ENCODE measurements at places on chromosomes 12 and 14. TPM values are rescaled to one million over a fixed set of nuclear protein-coding genes. Genes with fewer than 3 reads are reported as not detected.

DNA sequence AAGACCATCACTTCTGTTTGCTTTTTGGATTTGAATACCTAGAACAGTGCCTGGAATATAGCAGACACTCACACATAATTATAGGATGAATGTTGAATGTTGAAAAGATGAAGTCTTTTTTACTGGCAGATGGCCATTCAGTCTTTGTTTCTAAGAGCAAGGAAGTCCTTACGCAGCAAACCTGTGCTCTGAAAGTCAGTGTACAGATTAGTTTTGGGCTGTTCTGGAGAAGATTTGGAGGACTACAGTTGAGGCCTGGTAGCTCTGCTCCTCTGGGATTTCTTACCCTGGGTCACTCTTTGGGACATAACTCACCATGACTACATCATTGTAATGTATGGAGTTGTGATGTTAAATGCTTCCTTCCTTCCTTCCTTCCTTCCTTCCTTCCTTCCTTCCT is 3.3 kb downstream of the OR4E2 start:
- no peak for DNase-seq

DNA sequence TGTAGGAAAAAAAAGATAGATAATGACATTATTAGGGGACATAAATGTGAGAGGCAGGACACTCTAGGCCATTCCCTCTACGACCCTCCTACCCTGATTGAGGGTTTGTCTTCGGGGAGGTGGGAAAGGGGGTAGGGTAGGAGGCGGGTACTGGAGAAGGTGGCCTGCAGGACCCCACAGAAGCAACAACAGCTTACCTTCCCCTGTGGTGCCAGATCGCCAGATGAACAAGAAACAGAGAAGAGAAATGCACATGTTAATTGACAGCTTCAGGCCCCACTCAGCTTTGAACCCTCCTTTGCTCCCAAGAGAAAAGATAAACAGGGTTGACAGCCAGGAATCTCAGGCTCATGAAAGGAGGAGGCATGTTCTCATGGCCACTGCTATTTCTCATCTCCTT is 4.8 kb downstream of the PHB2 start:
- no peak for DNase-seq

DNA sequence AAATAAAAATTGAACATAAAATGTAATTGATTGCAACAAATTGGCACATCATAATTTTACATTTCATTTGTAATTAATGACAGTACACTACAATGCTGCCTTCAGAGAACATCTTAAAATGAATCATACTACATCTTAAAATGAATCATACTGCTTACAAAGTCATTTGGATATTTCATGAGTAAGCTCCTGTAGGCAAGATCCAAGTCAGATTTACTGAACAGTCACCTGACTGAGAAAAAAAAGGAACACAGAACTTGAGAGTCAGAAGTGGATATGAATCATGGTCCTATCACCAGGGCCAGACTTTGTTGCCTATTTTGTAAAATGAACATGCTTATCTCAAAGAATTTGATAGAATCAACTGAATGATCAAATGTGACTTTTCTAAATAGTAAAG is 32.7 kb upstream of the FBLN5 start:
- peak; percentile 65 for DNase-seq

GRCh38 chr14:77478029-77478428 is 20.1 kb downstream of the AHSA1 start:
- DNase-seq: no peak

GRCh38 chr14:61326847-61327246 is 5.5 kb downstream of the PRKCH start:
- no peak for DNase-seq

- no peak for DNase-seq
Measured at GRCh38 chr12:28313631-28314030, 123.4 kb downstream of the CCDC91 start.

GRCh38 chr12:117580718-117581062 is 219.3 kb upstream of the NOS1 start:
- DNase-seq: peak; percentile 86

DNA sequence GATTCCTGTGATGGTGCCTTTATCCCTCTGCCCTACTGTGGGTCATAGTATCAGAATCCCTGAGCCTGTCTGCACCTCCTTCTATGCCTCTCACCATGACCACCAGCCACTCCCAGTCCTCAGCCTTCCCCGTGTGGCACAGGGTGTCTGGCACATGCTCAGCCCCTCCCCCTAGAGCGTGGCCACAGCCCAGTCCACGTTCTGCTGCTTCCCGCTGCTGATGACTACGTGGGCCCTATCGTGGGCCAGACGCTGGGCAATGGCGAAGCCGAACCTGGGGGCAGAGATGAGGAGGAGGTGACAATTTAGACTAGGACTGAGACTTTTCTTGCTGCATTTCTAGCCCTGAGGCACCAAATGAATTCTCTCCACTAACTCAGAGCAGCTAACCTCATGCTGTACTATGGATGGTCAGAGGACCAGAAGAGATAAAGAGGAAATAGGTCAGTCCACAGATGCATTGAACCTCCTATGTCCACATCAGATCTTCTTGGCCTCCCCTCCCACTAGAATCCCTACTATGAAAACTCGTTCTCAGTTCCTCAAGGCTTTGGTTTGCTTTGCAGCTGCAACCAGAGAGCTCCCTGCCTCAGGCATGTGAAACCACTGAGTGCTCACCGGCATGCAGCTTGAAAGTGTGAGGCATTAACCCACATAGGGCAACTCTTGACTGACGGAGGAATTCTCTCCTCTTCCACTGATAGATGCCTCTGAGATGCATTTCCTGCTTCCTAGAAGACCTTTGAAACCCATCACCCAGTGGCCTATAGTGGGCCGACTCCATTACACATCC is 126.3 kb upstream of the DHRS4 start:
- DNase-seq: no peak

DNA sequence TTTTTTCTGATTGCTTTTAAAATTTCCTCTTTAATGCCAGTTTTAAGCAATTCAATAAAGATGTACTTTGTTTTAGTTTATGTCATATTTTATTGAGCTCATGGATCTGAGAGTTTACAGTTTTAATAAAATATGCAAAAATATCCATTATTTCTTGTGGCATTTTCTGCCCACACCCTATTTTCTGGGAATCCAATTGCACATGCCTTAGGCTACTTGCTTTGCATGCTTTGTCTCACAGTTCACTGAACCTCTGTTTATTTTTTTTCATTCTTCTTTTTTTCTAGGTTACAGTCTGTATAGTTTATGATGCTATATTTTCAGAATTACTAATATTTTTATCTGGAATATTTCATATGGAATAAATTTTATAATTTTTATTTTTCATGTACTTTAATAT is 1258.0 kb downstream of the FSCB start:
- DNase-seq: no peak

DNA sequence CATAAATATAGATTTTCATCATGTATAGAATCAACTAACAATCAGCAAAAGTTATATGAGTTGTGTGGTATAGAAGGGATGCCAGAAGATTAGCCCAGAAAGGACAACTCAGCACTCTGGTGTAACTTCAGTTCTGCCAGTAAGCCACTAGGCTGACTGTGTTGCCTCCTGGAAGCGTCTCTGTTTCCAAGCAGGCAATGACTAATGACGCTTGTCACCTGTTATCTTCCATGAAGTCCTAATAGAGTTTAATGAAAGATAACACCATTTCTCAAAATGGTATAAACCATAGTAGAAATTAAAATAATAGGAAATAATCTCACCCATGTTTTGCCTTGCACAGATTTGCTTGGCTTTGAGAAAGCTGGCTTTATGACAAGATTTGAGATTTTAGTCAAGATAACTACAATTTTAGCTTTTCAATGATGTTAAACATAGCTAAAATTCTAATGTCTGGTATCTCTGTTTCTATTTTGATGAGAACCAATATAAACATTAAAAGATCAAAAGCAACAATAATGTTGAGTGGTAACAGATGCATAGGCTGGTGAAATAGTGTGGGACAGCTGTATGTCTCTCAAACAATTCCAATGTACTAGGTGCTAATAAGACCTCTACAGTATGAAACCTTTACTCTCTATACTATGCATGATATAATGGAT is 9.0 kb upstream of the RNU6-7 start:
- no peak for DNase-seq

- DNase-seq: no peak
Measured at GRCh38 chr12:99767809-99768208, 120.3 kb downstream of the GARIN6 start.

- no peak for DNase-seq
Measured at GRCh38 chr12:62632411-62632918, 165.8 kb downstream of the MON2 start.

GRCh38 chr12:131004166-131004565 is 50.5 kb downstream of the ADGRD1 start:
- no peak for DNase-seq

DNA sequence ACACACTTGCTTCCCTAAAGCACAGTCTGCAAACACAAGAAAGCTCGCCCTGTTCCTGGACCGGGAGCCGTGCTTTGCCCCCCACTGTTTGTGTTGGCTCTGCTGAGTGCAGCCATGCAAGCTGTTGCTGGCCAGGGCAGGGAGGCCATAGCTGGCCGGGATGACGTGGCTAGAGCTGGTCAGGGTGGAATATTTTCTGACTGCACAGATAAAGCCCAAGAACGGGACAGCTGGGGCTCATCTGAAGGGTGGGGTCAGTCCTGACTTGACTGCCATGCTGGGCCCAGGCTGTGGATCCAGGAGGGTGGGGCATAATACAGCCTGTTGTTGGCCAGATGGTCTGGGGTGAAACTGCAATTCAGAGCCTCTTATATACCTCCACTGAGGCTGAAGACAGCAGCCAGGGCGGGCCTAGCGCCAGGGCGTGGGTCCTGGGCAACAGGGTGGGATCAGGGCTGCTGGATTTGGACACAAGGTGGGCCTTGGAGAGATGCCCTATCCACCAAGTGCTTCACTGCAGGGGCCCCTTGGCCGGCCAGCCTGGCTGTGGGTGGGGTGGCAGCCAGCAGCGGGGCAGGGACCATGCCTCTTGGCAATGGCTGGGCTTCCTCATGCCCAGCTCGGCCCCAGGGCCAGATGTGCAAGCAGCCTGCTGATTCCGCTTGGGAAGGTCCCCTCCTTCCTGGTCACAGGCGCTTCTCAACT is 14.8 kb downstream of the KMT5A start:
- DNase-seq: peak; percentile 69

DNA sequence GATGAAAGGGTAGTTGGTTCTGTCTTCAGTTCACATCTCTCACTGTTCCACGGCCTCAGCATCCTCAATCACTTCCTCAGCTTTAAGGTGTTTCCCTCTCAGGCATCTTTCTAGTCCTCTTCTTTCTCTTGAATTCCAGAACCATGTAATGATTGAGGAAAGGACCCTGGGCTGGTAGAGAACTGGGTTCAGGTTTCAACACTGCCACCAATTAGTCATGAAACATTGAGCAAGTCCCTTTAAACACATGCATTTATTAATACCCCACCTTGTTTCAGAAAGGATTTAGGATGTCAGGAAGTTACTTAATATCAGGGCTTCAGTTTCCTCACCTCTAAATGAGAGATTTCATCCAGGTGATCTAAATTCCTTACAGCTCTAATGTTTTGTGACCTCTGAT is 7.2 kb downstream of the DMAC2L start:
- DNase-seq: no peak

- no peak for DNase-seq
Measured at GRCh38 chr14:26286081-26286912, 311.5 kb downstream of the NOVA1 start.

- DNase-seq: no peak
Measured at GRCh38 chr14:57243320-57243719, 25.4 kb downstream of the EXOC5 start.

GRCh38 chr14:63737582-63738006 is 9.7 kb upstream of the SGPP1 start:
- no peak for DNase-seq

- DNase-seq: peak; percentile 82
Measured at GRCh38 chr14:104680806-104681688, 8.4 kb upstream of the INF2 start.

GRCh38 chr14:62914025-62914424 is 131.2 kb downstream of the KCNH5 start:
- DNase-seq: no peak

DNA sequence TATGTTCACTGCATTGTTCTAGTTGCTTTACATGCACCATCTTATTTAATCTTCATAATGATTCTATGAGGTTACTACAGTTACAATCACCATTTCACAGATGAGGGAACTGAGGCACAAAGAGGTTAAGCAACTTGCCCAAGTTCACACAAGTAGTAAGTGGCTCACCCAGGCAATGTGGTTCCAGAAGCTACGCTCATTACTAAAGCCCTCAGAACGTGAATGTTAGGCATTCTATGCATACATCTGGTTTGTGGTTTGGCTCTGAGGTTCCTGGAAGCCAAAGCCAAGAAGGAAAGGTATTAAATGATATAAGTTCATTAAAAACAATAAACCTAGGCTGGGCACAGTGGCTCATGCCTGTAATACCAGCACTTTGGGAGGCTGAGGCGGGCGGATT is 14.4 kb upstream of the VRTN start:
- no peak for DNase-seq

DNA sequence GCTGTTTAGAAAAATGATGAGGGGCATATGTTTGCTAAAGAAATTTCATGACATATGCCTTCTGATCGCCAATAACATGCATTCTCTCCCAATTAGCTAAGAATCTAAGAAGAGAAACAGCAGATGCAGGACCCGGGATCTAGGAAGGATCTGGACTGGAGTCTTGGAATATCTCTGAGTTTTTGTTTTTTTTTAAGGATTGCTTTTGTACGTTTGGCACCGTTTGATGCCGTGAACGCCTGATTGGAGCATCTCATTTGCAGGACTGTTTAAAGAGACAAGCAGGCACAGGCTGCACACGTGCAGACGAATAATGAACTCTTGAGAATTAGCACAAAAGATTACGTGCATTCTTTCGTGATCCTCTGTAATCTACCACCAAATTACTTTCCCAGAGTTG is 13.6 kb downstream of the EML1 start:
- DNase-seq: no peak

DNA sequence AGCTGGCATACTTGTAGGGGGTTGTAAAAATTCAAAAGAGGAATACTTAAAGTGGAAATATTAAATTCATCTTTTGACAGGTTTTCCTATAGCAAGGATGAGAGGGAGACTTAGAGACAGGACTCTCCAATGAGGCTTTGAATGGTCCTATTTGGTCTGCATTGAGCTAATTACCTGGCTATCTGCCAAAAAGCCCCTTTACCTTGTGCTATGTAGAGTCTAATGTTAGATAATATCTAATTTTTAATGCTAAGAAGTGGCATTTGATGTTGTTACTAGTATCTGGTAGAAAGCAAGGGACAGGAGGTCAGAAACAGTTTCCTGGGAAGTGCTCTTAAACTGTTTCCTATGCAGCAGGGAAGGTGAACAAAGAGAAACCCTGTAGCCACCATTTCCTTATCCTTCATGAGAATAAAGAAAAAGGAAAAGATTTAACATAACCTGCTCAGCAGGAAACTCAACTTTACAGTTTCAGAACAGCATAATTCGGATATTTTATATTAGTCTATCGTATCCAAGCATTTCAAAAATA is 550.0 kb downstream of the SOX5 start:
- no peak for DNase-seq

LRRIQ1 gene
- total RNA-seq: 3.2 TPM

SLC24A4 gene
- total RNA-seq: not detected

HOXC12 gene
- total RNA-seq: not detected

SLC25A47 gene
- total RNA-seq: not detected

CLEC6A gene
- total RNA-seq: not detected

Measured in Caki2 (cell line).